ENCODE measurements at places on chromosomes 12 and 14. TPM values are rescaled to one million over a fixed set of nuclear protein-coding genes. Genes with fewer than 3 reads are reported as not detected.

ACVR1B gene
- total RNA-seq: 10.1 TPM

RIMBP2 gene
- total RNA-seq: not detected

MIP gene
- not detected for total RNA-seq

CCDC197 gene
- total RNA-seq: 0.34 TPM

THTPA gene
- 8.3 TPM for total RNA-seq

MIS18BP1 gene
- total RNA-seq: 88.4 TPM

GPRC5D gene
- not detected for total RNA-seq

STYK1 gene
- total RNA-seq: not detected

DYNC1H1 gene
- total RNA-seq: 293 TPM

PRPF39 gene
- 45.2 TPM for total RNA-seq

CMKLR1 gene
- not detected for total RNA-seq

DNA sequence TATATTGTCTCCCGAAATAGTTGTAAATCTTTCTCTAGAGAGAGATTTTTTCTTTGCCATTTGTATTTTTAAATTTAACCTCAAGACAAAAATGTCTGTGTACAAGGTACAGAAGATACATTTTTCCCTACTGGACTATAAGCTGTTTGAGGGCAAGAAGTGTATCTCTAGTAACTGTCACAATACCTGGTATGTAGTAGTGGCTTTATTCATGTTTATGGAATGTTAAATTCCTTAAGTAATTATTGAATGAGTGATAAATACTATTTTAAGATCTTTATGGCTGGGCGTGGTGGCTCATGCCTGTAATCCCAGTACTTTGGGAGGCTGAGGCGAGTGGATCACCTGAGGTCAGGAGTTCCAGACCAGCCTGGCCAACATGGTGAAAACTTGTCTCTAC, 24.4 kb upstream of the CDK17 start:
- peaks cover 2% of the 10 kb centered on the region for H3K27me3 ChIP-seq
- no peaks in the 10 kb centered on the region for H3K36me3 ChIP-seq
- H3K4me3 ChIP-seq: no peak overlapping the region

- no peak overlapping the region for H3K27ac ChIP-seq
- H3K36me3 ChIP-seq: no peaks in the 10 kb centered on the region
- no peak for DNase-seq
- no peak overlapping the region for H3K4me3 ChIP-seq
Measured at GRCh38 chr14:44586910-44587309, 79.8 kb upstream of the FSCB start.

DNA sequence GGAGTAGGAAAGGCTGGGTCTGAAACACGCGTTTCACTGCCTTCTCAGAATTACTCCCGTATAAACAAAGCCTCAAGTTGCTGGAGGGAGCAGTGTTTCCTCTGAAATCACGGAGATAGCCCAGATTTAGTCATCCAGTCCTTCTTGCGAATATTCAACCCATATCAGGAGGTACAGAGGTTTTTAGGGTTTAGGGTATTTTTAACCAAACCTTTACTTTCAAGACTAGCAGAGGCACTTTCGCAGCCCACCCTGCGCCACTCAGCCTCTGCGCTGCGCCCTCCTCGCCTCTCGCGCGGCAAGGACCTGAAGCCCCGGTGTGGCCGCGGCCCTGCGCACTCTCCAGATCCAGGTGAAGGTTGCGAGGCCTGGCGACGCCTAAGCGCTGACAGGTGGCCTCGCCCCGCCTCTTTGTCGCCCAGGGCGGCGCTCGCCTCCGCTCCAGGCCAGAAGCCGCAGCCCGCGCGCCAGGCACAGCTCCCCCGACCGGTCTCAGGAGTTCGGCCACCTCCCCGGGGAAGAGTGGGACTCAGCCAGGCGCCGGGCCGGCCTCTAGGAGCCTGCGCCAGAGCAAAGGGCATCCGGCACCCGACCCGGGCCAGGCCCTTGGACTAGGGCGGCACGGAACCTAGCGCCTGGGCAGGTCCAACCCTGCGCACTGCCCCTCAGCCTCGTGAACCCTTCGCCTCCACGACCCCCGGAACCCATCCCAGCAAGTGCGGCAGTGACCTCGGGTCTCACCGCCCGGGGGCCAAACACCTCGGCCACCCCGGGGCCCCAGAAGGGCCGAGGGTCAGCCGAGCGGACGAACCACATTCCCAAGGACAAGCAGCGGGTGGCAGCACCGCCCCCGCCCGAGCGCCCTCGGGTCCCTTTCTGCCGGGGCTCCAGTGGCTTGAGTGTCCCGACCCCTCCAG, 1.8 kb upstream of the SAMD4A start:
- H3K36me3 ChIP-seq: no peaks in the 10 kb centered on the region
- peak overlapping the region; percentile 67 for H3K4me3 ChIP-seq
- no peak overlapping the region for H3K27ac ChIP-seq
- peaks cover 20% of the 10 kb centered on the region for H3K4me1 ChIP-seq

DNA sequence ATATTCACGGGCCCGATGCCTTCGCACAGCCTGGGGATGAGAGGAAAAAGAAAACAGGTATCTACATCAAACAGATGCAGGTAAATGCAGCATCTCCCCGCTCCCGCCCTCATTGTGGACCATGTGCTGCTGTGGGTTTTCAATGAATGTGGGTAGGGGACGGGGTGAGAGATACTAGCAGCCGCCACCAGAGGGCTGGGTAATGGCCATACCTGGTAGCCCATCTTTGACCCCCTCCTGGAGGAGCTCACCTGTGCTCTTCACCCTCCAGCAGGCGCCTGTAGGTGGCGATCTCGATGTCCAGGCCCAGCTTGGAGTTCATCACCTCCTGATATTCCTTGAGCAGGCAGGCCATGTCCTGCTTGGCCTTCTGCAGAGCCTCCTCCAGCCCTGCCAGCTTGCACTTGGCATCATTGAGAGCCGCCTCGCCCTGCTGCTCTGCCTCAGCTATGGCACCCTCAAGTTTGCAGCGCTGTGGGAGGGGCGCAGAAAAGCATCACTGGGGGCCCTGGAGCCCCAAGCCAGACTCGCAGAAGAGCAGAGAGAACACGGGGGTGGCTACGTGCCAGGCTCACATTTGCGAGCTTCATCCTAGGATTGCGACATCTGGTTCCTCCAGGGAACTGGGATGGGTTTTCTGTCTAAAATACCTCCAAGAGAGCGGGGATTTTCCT, 10.2 kb downstream of the KRT82 start:
- H3K27ac ChIP-seq: no peak overlapping the region
- H3K4me1 ChIP-seq: no peaks in the 10 kb centered on the region
- H3K27me3 ChIP-seq: peaks cover 5% of the 10 kb centered on the region
- DNase-seq: peak; percentile 39
- H3K36me3 ChIP-seq: no peaks in the 10 kb centered on the region

- H3K27ac ChIP-seq: no peak overlapping the region
- no peaks in the 10 kb centered on the region for H3K4me1 ChIP-seq
- H3K36me3 ChIP-seq: no peaks in the 10 kb centered on the region
- H3K27me3 ChIP-seq: peaks cover 4% of the 10 kb centered on the region
- no peak overlapping the region for H3K4me3 ChIP-seq
- DNase-seq: no peak
Measured at GRCh38 chr14:94473666-94474410, 2.2 kb downstream of the SERPINA9 start.

DNA sequence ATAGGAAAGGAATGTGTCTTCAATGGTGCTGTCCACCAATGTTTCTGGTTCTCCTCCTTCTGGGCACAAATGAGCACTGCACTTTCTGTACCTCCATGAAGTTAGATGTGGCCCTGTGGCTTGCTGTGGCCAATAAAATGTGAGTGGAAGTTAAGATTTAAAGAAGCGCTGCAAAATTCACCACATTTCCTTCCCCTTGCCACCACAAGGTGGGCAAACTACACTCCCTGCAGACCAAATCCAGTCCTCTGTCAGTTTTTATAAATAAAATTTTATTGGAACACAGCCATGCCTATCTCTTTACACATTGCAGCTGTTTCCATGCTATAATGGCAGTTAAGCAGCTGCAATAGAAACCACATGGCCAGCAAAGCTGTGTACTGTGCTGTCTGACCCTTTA, 141.4 kb upstream of the TMPO start:
- peaks cover 15% of the 10 kb centered on the region for H3K27me3 ChIP-seq
- no peak for DNase-seq
- no peak overlapping the region for H3K4me3 ChIP-seq
- peaks cover 12% of the 10 kb centered on the region for H3K4me1 ChIP-seq

DNA sequence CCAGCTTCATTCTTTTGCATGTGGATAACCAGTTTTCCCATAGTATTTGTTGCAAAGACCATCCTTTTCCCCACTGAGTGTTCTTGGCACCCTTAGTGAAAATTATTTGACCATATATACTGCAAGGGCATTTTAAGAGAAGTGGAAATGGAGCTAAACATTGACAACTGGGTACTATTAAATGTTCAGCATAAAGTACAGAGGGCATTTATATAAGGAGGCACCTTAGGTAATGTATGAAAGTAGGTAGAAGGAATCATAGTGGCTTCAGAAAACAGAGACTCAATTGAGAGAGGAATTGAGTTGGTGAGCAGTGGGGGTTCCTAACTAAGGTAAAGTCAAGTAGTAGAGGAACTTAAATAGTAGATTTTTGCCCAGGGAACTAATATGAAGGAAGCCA, 34.5 kb upstream of the SMCO2 start:
- no peaks in the 10 kb centered on the region for H3K4me1 ChIP-seq
- no peaks in the 10 kb centered on the region for H3K36me3 ChIP-seq
- H3K27ac ChIP-seq: no peak overlapping the region
- no peaks in the 10 kb centered on the region for H3K27me3 ChIP-seq
- DNase-seq: no peak
- H3K4me3 ChIP-seq: no peak overlapping the region

DNA sequence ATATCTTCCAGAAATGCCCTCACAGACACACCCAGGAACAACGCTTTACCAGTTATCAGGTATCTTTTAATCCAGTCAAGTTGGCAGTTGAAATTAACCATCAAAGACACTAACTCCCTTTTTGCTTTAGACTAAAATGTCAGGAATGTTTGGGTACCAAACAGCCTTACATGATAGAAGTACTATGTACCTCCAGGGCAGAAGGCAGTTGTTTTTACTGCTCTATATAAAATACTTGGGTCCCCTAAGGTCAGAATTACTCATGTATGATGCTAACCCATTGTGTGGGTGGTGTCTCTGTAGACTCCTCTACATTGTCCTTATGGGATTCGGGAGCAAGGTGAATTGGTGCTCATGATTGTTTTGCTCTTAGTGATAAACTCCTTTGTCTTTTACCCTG, 492.5 kb upstream of the FLRT2 start:
- no peaks in the 10 kb centered on the region for H3K36me3 ChIP-seq
- no peaks in the 10 kb centered on the region for H3K4me1 ChIP-seq
- H3K27me3 ChIP-seq: no peaks in the 10 kb centered on the region
- H3K4me3 ChIP-seq: no peak overlapping the region
- no peak overlapping the region for H3K27ac ChIP-seq
- no peak for DNase-seq

DNA sequence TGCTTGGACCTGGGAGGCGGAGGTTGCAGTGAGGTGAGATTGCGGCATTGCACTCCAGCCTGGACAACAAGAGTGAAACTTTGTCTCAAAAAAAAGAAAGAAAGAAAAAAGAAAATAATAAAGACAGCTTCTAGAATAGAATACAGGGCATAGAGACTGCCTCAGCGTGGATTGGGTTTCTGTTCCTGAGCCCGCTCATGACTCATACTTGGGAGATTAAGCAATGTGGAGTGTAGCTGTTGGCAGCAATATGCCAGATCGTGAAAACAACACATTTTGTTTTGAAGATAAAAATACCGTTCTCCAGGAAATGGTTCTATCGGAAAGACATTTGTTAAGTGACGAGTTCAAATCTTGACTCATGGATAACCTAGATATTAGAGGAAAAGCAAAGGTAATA, 67.2 kb downstream of the GLT1D1 start:
- peaks cover 46% of the 10 kb centered on the region for H3K4me1 ChIP-seq
- no peak overlapping the region for H3K4me3 ChIP-seq
- H3K27me3 ChIP-seq: peaks cover 7% of the 10 kb centered on the region
- no peak for DNase-seq
- H3K36me3 ChIP-seq: no peaks in the 10 kb centered on the region

GRCh38 chr14:98966016-98966415, 306.0 kb downstream of the BCL11B start:
- H3K4me3 ChIP-seq: no peak overlapping the region
- H3K27me3 ChIP-seq: no peaks in the 10 kb centered on the region
- no peak overlapping the region for H3K27ac ChIP-seq
- no peak for DNase-seq
- peaks cover 26% of the 10 kb centered on the region for H3K4me1 ChIP-seq
- H3K36me3 ChIP-seq: no peaks in the 10 kb centered on the region

- H3K4me3 ChIP-seq: peak overlapping the region; percentile 39
- H3K27ac ChIP-seq: peak overlapping the region; percentile 95
- DNase-seq: no peak
- no peaks in the 10 kb centered on the region for H3K27me3 ChIP-seq
- H3K36me3 ChIP-seq: peaks cover 70% of the 10 kb centered on the region
Measured at GRCh38 chr14:50725761-50726160, 57.7 kb upstream of the SAV1 start.

DNA sequence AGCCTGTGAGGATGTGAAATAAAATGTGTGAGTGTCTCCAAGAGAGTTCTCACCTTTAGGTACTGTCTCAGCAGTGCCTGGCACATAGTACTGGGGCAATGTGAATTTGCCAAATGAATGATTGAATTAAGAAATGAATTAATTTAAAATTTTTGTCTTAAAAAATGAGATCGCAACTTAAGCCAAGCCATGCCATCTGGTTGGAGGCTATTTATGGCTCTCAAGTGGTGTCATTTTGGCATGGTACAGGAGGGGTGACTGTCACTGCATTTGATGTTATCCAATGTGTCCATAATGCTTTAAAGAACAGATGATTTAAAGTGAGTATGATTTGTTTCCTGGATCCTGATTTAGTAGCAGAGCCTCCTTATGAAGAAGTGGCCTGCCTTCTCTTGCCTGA, 80.3 kb downstream of the SRGAP1 start:
- no peak overlapping the region for H3K4me3 ChIP-seq
- H3K36me3 ChIP-seq: no peaks in the 10 kb centered on the region
- no peak overlapping the region for H3K27ac ChIP-seq
- no peak for DNase-seq
- peaks cover 6% of the 10 kb centered on the region for H3K27me3 ChIP-seq
- H3K4me1 ChIP-seq: no peaks in the 10 kb centered on the region

- no peak overlapping the region for H3K27ac ChIP-seq
- H3K27me3 ChIP-seq: no peaks in the 10 kb centered on the region
- no peak overlapping the region for H3K4me3 ChIP-seq
- DNase-seq: no peak
- peaks cover 3% of the 10 kb centered on the region for H3K4me1 ChIP-seq
Measured at GRCh38 chr12:130791629-130792028, 47.4 kb downstream of the STX2 start.

DNA sequence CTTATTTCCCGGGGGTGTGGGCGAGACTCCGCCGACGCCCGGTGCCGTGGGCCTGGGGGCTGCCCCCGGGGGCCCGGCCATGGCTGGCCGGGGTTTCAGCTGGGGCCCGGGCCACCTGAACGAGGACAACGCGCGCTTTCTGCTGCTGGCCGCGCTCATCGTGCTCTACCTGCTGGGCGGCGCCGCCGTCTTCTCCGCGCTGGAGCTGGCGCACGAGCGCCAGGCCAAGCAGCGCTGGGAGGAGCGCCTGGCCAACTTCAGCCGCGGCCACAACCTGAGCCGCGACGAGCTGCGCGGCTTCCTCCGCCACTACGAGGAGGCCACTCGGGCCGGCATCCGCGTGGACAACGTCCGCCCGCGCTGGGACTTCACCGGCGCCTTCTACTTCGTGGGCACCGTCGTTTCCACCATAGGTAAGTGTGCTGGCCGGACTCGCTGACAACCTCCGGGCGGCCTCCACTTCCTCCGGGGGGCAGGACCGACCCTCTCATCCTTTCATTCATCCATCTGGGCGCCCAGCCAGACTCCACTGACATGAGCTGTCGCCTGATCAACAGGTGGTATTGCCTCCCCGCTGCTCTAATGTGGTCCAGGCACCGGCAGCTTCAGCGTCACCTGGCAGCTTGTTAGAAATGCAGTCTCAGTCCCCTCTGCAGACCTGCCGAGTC, 467 bp downstream of the KCNK13 start:
- DNase-seq: peak; percentile 30
- H3K27ac ChIP-seq: no peak overlapping the region
- peak overlapping the region; percentile 64 for H3K4me3 ChIP-seq
- no peaks in the 10 kb centered on the region for H3K36me3 ChIP-seq
- peaks cover 24% of the 10 kb centered on the region for H3K4me1 ChIP-seq
- H3K27me3 ChIP-seq: peaks cover 56% of the 10 kb centered on the region

Data from activated CD4-positive, alpha-beta T cell treated with anti-CD3 and anti-CD28 coated beads for 36 hours (primary cell).